Stimulated activated CD8-positive, alpha-beta memory T cell treated with anti-CD3 and anti-CD28 coated beads, Interleukin-2, amount 100 ng/mL, for 1 hour (primary cell): ENCODE measurements at places on chromosomes 4 and X.

DNA sequence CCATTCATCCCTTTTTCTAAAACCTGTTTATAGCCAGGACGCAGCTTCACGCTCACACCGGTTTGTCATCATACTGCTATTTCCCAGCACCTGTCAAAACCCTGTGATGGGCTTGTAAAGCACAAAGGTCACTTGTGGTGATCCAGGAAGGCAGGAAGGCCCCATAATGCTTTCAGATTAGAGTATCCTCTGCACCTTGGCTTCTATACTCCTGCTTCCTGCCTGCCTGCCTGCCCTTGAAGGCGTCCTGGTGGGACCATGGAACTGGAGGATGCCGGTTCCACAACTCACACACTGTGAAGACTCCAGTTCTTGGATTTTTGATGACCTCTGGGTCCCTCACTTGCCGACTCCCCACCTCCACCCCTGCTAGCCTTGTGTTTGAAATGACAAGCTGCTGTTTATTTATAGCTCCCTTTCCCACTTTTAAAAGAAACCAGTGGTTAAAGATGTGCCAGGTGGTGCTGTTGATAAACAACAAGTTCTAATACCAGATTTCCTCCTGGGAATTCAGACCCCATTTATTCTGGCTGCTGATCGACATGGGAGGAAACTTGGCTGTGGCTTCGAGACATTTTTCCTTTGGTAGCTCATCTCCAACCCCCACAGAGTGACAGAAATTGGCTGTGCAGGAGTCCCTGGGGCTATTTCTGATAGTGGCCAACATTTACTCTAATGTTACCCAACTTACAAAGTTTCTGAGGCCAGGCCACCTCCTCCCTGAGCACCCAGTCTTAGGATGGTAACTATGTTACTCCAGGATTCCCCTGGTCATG is 211.5 kb downstream of the KDR start:
- DNase-seq = no peak

DNA sequence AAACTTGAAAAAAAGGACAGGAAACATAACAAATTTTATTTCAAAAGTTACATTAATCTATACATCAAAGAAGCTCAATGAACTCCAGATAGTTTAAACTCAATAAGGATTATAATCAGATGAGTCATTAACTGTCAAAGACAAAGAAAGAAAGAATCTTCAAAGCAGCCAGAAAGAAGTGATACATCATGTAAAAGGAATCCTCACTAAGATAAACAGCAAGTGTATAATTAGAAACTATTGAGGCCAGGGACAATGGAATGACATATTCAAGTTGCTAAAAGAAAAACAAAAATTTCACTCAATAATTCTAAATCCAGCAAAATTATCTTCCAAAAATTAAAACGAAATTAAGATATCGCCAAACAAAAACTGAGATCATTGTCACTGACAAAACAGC is 161.6 kb upstream of the NWD2 start:
- no peak for DNase-seq

- DNase-seq = no peak
These were observed 171.5 kb upstream of the DIPK2B start for GRCh38 chrX:45372151-45372550.

- DNase-seq = no peak
These were observed 1.7 kb downstream of the PPP2R2C start for GRCh38 chr4:6470502-6471306.

DNA sequence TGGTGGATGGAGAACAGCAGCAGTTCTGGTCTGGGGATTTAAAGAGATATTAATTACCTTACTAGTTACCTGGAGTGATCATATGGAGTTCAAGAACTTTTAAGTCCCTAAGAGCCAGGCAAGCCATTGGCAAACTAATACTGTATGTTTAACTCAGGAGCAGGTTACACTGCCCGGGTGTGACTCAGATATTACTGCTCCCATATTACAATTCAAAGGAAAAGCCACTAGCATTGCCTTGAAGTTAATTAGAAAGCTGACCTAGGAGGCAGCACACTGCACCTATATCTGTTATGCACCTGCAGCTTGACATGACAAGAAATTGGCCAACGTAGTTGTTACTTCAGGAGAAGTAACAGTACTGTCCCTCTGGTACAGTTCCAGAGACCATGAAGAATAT is 47.2 kb downstream of the GRK4 start:
- no peak for DNase-seq

DNA sequence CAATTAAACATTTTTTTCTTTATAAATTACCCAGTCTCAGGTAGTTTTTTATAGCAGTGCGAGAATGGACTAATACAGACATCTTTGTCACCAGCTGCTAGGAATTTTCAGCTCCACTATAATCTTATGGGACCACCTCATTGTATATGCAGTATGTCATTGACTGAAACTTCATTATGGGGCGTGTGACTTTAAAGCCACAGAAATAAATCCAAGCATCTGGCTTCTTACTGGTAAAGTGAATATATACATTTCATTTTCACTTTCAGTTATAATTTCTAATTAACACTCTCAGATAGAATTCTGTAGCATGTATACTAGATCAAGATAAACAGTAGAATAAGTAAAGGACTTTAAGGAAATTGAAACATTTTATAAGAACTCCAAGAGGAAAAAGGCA is 21.9 kb downstream of the IL15 start:
- DNase-seq = no peak

- no peak for DNase-seq
These were observed 217.3 kb downstream of the DKK2 start for GRCh38 chr4:106818764-106819163.

- no peak for DNase-seq
These were observed 13.8 kb downstream of the NEXMIF start for GRCh38 chrX:74911494-74911893.

- DNase-seq = no peak
These were observed 23.7 kb downstream of the ACSL1 start for GRCh38 chr4:184801781-184802696.

- no peak for DNase-seq
These were observed 120.0 kb downstream of the ADGRL3 start for GRCh38 chr4:61320154-61320553.

GRCh38 chrX:49263631-49264030 is 879 bp downstream of the FOXP3 start:
- no peak for DNase-seq

GRCh38 chrX:123835661-123836371 is 24.0 kb upstream of the XIAP start:
- DNase-seq = no peak

DNA sequence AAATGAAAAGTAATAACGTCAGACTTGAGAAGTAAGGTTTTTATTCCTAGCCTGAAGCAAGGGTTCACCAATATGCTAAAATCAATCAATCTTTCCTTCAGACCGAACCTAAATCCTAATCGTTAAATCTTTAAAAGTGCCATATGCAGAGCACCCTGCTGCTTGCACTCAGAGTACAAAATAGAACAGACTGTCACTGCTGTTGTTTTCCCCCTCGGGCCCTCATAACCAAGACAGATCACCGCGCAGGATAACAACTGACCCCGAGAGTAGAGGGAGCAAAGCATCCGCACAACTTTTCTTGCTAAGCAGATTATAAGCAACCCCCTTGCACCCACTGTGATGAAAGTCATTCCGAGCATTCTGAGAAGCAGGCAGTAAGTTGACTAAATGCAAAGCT is 550.9 kb upstream of the NDST4 start:
- DNase-seq = no peak

- no peak for DNase-seq
These were observed 394.9 kb upstream of the BOD1L1 start for GRCh38 chr4:14022456-14022855.

DNA sequence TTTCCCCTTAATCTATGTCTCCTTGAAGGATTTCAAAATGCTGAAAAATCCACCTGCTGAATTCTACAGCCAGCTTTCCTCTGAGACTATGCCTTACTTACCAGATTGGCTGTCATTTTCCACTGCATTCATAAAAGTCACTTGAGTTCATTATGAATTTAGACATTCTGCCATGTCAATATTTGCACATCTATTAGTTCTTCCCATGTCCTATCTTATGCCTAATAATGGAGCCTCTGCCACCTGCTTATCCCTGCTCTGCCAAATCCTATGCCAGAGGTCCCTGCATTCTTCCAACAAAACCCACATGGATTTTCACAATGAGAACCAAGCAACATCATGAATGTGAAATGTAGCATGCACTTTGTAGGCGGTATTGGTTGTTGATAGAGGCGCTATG is 42.6 kb downstream of the GASK1B start:
- DNase-seq = no peak

- no peak for DNase-seq
These were observed 85.2 kb downstream of the ANAPC10 start for GRCh38 chr4:145012841-145013240.

GRCh38 chr4:8218371-8219031 is 19.4 kb downstream of the SH3TC1 start:
- no peak for DNase-seq

- DNase-seq = no peak
These were observed 47.8 kb downstream of the CRLF2 start for GRCh38 chrX:1164322-1165288.

DNA sequence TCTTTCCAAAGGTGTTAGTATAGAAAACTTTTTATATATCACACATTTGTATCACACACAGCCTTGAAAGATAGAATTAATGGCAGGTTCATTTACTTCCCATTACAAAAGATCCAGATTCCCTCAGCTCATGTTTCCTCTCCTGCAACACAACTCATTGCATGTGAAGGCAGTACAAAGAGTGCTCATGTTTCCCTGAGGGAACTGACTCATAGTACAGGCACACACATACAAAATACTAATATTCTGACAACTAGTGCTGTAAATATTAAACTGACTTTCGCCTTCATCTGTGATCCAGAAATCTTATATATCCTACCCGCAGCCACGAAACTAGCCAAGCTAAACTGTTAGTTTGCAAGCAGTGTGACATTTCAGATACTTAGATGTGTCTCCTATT is 819.8 kb upstream of the PCDH7 start:
- DNase-seq = no peak

GRCh38 chr4:74665346-74665745 is 129.0 kb downstream of the BTC start:
- DNase-seq = no peak

GRCh38 chrX:44223150-44223549 is 120.3 kb downstream of the EFHC2 start:
- no peak for DNase-seq

GRCh38 chr4:43357252-43357974 is 464.9 kb downstream of the GRXCR1 start:
- no peak for DNase-seq

DNA sequence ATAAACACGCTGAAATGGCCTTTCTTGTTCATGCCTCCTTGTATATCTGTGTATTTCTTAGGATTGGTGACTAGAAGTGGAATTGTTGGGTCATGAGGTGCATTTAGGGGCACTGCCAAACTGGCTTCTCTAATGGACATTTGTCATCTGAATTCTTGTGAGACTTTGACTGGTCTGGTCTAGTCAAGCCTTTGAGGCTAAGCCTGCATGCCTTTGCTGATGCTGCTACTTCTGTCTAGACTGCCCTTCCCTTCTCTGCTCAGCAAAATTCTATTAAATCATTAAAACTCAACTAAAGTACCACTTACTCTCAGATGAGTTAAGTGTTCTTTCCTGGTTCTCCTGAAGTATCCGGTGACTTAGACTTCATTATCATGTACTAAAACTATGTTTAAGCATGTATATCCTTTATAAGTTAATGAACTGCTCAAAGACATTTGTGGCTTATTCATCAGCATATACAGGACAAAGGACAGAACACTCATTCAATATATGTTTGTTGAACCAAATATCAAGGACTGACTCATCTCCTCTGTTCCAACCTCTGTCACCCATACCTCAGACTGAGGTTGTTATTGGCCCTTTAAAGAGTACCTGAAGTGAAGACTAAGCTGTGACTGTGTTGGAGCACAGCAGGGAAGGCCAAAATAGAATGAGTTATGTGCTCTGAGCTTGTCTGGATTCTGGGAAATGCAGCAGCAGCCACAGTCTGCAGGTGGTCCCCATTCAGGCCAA is 9.0 kb downstream of the TCEAL1 start:
- DNase-seq = no peak

DNA sequence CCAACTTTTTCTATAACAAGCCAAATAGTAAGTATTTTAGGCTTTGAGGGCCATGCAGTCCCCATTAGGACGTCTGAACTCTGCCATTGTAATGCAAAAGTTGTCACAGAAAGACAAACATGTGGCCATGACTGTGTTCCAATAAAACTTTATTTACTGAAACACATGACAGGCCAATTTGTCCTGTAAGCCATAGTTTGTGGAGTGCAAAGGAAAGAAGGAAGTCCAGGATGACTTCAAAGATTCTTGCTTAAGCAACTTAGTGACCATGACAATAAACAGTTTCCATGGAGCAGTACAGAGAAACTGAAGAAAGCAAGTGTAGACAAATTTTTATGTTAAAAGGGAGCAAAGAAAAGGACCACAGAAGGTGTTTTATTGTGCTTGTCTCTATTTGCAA is 35.0 kb upstream of the MYOZ2 start:
- no peak for DNase-seq

GRCh38 chr4:67687636-67688035 is 13.3 kb downstream of the UBA6 start:
- DNase-seq = no peak

- DNase-seq = no peak
These were observed 88.3 kb upstream of the PDLIM3 start for GRCh38 chr4:185623444-185624258.

DNA sequence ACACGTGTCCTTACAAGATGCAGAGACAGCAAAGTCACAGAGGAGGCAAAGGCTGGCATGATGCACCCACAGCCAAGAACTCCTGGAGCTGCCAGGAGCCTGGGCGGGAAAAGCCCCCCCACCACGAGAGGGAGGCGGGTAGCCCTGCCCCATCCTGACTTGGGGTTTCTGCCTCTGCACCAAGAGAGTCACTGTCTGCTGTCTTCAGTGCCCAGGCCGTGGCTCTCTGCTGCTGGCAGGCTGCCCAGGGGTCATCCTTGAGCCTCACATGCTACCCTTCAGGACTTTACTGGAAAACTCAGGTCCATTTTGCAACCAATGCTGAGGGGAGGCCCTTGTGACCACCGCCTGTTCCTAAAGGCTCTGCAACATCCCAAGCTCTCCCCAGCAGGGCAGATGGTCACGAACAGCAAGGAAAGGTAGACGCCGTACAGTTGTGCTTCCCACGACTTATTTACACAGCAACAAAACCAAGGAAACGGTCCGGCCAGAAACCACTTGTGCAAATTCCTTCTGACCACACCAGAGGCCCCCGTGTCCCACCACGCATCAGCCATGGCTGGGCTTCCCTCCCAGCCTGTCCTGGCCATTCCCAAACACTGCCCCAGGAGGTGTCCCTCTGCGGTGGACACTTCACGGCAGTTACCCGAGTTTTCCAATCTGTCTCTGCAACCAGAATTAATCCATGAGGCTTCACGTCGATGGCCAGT is 56.9 kb downstream of the ACOX3 start:
- DNase-seq = no peak
